Natural killer cell treated with Interleukin-12 subunit alpha and Interleukin-12 subunit beta and Interleukin-15 and Interleukin-18, amount 100 ng/mL, for 72 hours (primary cell): ENCODE measurements at places on chromosomes 13 and 19. TPM values are rescaled to one million over a fixed set of nuclear protein-coding genes. Genes with fewer than 3 reads are reported as not detected.

ZNF256 gene
- 2.7 TPM for total RNA-seq

NLRP11 gene
- not detected for total RNA-seq

C1QTNF9 gene
- total RNA-seq = 0.39 TPM

KCNN1 gene
- 1.3 TPM for total RNA-seq

GRCh38 chr13:46321494-46322225, 65.4 kb downstream of the RUBCNL start:
- peak; percentile 71 for DNase-seq

DNA sequence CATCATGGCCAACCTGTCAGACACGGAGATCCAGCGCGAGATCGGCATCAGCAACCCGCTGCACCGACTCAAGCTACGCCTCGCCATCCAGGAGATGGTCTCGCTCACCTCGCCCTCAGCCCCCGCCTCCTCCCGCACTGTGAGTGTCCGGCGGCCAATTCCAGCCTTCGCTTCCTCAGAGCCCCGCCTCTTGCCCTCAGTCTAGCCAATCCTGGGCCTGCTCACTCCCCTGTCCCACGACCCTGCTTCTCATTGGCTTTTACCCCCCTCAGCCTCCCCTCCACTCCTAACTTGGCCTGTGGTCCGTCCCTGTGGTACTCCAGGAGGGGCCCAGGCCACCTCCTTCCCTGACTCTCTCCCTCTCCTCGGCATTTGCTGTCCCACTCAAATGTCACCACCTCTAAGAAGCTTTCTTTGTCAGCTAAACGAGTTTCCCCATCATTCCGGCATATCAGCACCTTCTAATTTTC, 12.3 kb downstream of the HRC start:
- peak; percentile 85 for DNase-seq

GRCh38 chr13:73933795-73934194, 200.4 kb downstream of the KLF12 start:
- no peak for DNase-seq

GRCh38 chr13:111469916-111470506, 149.6 kb downstream of the TEX29 start:
- no peak for DNase-seq
